ENCODE measurements at places on chromosomes 7 and 10.

DNA sequence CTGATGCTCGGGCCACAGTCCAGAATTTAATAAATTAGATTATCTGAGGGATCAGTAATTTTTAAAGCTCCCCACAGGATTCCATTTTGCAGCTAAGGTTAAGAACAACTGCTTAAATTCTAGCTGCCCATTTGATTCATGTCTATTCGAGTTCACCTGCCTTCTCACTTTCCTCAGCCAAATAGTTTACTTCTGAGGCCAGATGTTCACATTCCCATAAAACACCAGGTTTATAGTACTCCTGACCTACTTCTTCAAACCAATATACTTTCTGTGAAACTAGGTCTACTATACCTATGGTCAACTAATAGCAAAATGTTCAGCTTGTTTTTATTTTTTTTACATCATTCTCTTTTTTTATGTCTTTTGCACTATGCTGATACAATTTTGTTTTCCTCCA, 86.3 kb downstream of the GPR158 start:
- no peak for DNase-seq

GRCh38 chr10:14123139-14123538, 207.6 kb downstream of the FRMD4A start:
- DNase-seq: no peak

DNA sequence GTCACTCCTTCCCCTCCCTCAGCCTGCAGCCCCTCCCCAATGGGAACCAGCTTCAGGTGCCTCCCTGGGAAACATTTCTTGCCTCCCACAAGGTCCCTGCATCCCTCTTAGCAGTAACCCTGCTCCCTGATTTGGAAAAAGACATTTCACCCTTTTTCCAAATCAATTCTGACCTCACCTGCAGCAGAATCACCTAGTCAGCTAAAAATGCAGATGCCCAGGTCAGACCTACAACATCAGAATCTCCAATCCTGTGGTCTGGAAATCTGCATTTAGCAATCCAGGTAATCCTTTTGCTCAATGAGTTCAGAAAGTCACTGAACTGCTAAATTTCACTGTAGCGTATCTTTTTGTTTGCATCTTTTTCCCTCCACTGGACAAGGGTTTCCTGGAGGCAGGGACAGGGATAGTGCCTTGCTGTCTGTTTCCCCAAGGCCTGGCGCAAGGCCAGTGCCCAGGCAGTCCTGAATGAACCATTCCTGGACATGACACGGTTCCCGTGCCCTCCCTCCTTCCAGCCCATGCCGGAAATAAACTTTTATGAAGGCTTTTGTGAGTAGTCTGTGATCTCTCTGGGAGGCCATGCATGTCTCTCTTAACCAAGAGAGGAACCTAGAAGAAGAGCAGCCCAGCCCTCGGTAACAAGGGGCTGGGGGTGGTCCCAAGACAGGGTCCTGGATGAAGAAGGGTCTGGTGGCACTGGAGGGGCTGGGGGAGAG, 44.0 kb downstream of the COL13A1 start:
- no peak for DNase-seq

- no peak for DNase-seq
Observed at GRCh38 chr7:43756368-43757072, 2.0 kb upstream of the BLVRA start.

GRCh38 chr7:140714331-140715040, 18.0 kb downstream of the NDUFB2 start:
- no peak for DNase-seq

DNA sequence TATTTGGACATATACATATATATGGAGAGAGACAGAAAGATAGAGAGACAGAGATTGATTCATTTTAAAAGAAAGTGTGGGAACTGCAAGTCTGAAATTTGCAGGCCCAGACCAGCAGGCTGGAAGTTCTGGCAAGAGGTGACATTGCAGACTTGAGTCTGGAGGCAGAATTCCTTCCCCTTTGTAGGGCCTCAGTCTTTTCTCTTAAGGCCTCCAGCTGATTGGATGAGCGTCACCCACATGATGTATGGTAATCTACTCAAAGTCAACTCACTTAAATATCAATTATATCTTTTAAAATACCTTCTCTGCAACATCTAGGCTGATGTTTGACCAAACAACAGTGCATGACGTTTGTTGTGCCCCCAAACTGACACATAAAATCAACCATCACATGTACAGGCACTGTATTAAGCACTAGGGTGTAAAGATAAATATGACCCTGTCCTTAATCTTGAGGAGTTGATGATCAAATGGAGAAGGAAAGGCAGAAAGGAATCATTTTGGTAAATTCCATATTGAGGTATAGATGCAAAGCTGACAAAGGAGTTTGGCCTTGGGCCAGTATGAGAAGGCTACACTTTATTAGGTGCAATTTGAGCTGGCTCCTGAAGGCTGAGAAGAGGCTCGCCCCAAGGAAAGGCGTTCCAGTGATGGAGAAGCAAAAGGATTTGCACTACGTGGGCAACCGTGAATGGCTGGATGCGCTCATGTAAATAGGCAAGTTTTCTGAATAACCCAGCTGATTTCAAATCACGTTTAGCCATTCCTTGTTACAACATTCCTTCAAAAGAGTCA, 52.6 kb downstream of the BPGM start:
- DNase-seq: no peak

GRCh38 chr7:76244781-76245391, 43.2 kb downstream of the SRRM3 start:
- no peak for DNase-seq

DNA sequence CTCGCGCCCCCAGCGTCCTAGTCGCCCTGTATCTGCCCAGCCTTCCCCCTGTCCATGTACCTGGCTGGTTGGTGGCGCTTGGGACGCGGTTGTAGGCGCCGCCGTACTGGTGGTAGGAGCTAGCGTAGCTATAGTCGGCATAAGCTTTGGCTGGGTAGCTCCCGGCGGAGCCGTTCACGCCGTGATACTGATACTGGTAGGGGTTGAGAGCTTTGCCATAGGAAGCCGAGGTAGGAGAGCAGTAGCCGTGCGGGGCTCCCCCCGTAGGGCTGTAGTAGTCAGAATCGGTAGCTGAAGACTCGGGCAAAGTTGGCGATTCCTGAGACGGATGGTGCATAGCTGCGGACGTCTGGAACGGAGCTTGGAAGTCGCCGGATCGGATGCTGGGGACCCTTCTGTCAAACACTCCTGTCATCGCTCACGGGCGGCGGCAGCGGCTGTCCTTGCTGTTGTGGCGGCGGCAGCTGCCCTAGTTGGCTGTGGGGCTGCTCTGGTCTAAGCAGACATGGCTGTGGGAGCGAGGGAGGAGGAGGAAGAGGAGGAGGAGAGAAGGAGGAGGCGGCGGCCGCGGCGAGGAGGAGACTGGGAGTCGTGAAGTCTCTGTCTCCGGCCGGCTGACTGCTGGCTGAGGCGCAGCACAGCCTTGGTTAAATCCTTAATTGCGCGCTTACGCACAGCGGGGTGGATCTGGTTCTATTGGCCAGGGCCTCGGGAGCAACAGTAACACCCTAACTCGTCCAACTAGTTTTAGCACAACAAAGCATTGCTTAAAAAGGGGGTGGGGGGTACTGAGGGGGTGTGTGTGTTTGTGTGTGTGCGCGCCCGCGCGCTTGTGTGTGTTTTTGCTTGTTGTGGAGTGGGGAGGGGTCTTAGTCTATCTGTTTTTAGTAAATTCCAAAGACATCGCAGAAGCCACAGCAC, at the start of gene DLX5:
Gene DLX5, minus strand, starts transcription at position 623 of the 921 bp plus-strand sequence. Its CDS starts 208 bp downstream, at position 415.
- no peak for DNase-seq

DNA sequence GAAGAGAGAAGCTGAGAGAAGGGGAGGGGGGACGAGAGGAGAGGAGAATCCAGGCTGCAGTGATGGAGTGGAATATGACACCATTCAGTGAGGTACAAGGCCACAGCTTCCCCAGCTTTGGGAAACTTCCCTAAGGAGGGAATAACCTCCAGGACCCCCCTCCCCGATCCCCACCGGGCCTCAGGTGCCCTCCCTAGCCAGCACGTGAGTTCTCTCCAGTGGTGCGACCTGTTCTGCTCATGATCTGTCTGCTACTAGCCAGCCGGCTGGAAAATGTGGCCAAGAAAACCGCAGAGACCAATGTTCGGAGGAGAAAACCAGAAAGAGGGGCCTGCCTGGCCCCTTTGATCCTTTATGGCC, 39.9 kb upstream of the AGK start:
- DNase-seq: no peak

DNA sequence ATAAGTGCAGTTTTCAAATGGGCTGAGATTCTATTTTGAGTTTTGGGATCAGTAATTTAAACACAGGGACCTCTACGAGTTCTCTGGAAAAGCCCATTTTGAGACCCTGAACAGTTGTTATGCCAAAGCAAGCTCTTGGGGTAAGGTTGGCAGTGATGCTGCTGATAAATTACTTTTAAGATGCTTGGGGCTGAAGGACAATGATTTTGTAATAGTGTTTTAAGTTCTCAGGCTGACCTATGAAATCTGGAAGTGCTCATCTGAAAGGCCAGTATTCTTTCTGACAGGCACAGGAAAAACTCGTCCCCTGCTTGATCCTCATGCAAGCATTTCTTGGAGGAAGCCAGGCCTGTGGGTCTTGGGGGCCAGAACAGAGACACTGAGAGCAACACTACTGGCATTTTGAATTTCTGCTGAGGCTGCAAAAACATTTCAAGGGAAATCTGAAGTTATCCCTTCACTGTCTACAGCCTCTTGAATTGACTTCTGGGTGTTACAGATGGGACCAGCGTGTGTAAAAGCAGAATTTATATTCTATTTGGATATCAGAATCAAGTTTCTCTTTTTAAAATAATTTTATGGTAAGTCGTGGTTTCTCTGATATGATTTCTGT, 79.7 kb downstream of the AUTS2 start:
- DNase-seq: no peak

DNA sequence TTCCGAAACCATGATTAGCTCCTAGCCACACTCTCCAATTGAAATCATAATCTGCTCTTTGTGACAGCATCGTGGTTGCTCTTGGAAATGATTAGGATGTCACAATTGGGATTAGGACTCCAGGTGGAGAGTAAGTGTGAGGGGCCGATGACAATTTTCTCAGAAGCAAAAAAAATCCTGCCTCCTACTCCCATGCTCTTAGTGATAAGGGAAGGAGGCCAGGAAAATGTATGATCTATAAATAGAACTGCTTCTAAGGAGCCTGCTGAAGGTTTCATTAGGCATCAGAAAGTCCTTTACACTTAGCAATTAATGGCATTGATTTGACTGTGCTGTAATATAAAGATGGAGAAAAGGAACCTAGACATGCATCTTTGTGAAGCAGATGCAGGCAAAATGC, 226.3 kb upstream of the AGK start:
- DNase-seq: no peak

DNA sequence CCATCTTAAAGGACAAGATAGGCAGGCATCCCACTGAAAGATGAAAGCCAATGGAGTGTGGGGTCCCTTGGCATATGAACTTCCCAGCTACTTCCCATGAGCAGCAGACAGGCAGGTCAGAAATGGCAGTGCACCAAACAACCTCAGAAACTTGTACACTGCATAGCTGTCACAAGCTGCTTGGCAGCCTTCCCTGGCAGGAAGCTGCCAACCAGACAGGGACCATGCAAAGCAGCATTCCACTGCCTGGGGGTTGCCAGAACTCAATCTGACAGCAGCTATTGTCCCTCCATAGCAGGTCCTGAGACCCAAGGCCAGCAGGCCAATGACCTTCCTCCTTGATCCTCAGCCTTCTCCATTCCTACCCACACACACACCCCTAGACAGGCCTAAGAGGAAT, 139.5 kb downstream of the PLCE1 start:
- DNase-seq: no peak

- DNase-seq: no peak
Observed at GRCh38 chr10:133254421-133255120, 16.9 kb downstream of the VENTX start.

GRCh38 chr7:92797284-92797683, 39.1 kb downstream of the CDK6 start:
- no peak for DNase-seq

- no peak for DNase-seq
Observed at GRCh38 chr10:12332572-12333379, 16.6 kb upstream of the CAMK1D start.

- DNase-seq: no peak
Observed at GRCh38 chr7:136958016-136958415, 89.6 kb downstream of the CHRM2 start.

GRCh38 chr7:102319671-102320070, 33.0 kb downstream of the SH2B2 start:
- DNase-seq: no peak

- DNase-seq: no peak
Observed at GRCh38 chr10:80201608-80202141, 3.7 kb downstream of the ANXA11 start.

GRCh38 chr10:60883187-60883586, 60.8 kb downstream of the RHOBTB1 start:
- no peak for DNase-seq

DNA sequence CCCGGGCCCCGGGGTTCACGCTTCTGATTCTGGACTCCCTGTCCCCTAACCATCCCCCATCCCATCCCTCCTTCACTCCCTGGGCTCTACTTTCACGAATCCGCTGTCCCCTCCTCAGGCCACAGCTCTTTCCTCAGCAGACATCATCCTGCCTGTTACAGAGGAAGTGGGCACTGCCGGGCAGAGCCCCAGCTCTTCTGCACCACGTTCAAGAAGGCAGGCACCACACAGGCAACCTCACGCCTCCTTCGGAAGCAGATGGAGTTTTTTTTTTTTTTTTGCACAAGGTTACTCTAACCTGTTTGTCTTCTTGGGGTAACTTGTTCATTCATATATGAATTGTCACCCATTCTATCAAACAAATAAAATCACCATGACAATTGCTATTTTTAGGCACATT, 17.9 kb upstream of the ZNF32 start:
- no peak for DNase-seq

- DNase-seq: no peak
Observed at GRCh38 chr10:119360181-119360921, 153.0 kb downstream of the GRK5 start.

- DNase-seq: peak; percentile 50
Observed at GRCh38 chr10:22505911-22506685, 160.8 kb downstream of the SPAG6 start.

- no peak for DNase-seq
Observed at GRCh38 chr10:99393036-99393435, 37.4 kb downstream of the GOT1 start.

- DNase-seq: no peak
Observed at GRCh38 chr7:139948587-139949335, 114.0 kb downstream of the PARP12 start.

GRCh38 chr10:24333736-24334135, 124.8 kb downstream of the KIAA1217 start:
- no peak for DNase-seq

DNA sequence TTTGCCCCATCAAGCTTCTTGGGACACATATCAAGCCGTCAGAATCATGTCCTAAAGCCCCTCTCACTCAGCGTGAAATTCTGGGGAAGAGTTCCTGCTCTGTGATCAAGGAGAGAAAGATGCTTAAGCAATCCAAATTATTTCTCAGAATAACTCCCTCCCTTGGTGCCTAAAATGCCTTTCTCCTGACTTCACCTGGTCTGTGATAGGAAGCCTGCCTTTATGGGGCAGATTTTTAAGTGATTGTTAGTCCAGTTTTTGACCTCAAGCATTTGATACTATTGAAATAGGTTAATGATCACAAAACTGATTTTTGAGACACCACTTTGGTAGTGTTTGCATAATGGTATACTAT, 76.4 kb upstream of the MAGI2 start:
- no peak for DNase-seq

GRCh38 chr10:14688606-14689005, 86.1 kb downstream of the FAM107B start:
- no peak for DNase-seq

All from stimulated activated CD4-positive, alpha-beta T cell treated with anti-CD3 and anti-CD28 coated beads, Interleukin-1b, Interleukin-23, amount 100 ng/mL, for 4 hours (primary cell).